GM12865 (cell line): ENCODE measurements at places on chromosomes 1 and 21.

DNA sequence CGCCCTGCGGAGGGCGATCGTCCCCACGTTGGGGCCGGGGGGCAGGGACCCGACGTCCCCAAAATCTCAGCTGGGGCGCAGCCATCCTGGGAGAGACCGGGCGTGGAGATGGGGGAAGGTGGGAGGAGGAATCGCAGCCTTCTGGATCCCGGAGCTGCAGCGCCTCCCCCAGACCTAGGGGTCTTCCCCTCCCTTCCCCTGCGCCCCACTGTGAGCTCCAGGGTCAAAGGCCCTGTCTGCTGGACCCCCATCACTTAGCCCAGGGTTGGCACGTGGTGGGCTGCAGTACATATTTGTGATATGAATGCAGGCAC, 90.2 kb upstream of the VAMP3 start:
- no peak for DNase-seq

GRCh38 chr1:111204201-111204982, 3.9 kb upstream of the DENND2D start:
- peak; percentile 96 for DNase-seq

- DNase-seq, result peak; percentile 9
Measured at GRCh38 chr1:92691925-92692324, 93.0 kb downstream of the EVI5 start.

GRCh38 chr1:160576884-160577283, 2.4 kb downstream of the CD84 start:
- DNase-seq, result no peak

DNA sequence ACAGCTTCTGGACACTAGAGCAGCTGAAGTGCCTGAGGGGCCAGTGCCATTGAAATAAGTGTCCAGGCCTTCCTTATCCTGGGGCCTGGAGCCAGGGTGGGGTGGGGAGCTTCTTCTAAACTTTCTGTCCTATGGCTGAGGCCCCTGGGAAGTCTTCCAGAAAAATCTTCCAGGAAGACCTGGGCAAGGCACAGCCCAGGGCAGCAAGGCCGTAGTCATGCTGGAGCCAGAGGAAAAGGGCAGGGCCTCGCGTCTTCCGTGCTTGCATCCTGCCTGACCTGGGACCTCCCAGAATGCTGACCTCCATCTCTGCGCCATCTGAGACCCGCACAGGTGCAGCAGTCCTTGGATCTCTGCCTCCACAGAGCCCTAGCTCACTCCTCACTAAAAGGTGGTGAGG, 96.7 kb upstream of the SLC44A3 start:
- DNase-seq, result no peak

- DNase-seq, result no peak
Measured at GRCh38 chr1:214939180-214939579, 143.4 kb upstream of the KCNK2 start.

- no peak for DNase-seq
Measured at GRCh38 chr1:10897981-10898728, 101.7 kb upstream of the CASZ1 start.

DNA sequence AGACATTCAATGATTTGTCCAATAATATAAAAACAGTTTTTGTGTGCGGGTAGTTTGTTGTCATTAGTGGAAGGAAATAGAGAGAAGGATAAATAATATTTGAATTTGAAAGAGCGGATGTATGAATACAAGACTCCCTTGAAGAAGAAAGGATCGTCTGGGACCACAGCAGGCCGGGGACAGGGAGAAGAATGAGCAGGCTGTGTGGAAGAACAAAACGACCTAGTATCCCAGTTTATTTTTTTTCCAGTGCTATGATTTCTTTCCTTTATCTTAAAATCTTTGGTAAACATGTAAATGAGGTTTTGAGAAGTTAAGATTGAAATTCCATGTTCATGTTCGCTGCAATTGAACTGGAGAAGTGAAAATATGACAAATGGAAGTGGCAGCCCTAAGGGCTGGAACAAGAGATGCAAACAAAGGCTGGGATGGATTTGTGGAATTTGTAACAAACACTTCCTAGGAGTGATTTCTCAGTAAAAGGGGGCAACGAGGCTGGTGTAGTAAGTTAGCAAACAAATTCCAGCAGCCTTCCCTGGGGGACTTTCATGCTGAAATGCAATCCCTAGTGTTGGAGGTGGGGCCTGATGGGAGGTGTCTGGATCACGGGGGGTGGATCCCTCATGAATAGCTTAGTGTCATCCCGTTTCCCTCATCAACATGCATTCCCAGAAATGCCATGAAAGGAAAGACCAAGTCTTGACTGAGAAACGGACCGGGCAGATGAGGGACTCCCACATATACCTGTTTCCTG, 10.2 kb upstream of the IFI16 start:
- no peak for DNase-seq

GRCh38 chr1:115668579-115668978, 26.8 kb downstream of the VANGL1 start:
- no peak for DNase-seq

- DNase-seq, result no peak
Measured at GRCh38 chr1:204190212-204191211, 5.8 kb downstream of the KISS1 start.

DNA sequence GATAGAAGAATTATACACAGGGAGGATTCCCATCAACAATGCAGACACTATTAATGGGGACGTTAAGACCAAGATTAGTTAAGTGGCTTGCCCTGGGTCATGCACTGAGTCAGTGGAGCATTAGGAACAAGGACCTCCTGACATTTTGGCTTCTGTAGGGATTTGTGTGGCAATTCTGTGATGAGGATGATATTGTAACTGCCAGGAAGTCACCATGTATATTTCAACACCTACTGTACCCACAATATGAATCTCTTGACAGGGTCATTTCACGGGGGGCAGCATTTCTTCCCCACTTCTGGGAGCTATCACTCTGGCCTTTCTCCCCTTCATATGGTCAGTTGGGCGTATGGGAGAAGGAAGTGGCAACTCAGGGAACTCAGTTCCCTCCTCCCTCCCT, 134.9 kb downstream of the RUNX1 start:
- no peak for DNase-seq

GRCh38 chr1:64167176-64167575, 36.2 kb upstream of the UBE2U start:
- no peak for DNase-seq
